ENCODE measurements at places on chromosomes 4 and X.

DNA sequence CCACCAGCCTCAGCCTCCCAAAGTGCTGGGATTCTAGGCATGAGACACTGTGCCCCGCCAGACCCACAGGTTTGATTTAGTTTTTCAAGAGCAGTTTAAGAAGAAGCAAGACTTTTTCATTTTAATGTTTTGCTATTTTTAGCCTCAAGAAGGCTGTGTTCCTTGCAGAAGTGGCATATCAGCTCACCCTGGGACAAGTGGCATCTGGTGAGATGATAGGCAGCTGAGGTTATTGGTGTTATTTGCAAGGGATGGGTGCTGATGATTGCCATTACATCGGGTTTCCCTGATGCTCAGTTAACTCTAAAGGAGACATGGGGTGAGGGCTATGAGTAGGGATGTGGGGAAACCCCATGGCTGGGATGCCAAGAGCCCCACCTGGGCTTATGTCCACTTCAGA lies 120.4 kb downstream of the MXRA5 start:
- DNase-seq = no peak

- DNase-seq = no peak
These were observed at the start of gene ODAPH for GRCh38 chr4:75555294-75556164. TSS of gene ODAPH (plus strand) at chr4:75556066. CDS start at chr4:75556083, 17 bp downstream.

DNA sequence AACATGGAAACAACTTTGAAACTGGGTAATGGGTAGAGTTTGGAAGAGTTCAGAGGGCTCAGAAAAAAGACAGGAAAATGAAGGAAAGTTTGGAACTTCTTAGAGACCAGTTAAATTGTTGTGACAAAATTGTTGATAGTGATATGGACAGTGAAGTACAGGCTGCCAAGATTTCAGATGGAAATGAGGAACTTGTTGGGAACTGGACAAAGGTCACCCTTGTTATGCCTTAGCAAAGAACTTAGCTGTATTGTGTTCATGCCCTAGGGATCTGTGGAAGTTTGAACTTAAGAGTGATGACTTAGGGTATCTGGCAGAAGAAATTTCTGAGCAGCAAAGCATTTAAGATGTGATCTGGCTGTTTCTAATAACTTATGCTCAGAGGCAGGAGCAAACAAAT lies 5.1 kb upstream of the ARL13A start:
- no peak for DNase-seq

DNA sequence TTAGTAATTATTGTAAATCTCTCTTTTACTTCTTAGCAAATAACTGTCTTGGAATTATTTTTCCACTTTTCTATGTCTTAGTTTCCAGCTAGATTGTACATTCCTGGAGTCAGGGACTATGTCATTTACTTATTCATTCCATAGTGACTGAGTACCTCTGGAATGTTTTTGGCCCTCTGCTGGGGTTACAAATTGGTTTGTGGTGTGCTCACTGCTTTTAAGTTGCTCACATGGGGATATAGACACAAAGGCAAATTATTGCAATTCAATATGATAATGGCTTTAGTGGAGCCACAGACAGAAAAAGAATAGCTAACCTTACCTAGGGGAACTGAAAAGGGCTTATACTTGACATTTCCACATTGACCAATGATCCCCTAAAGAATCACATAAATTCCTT lies 63.7 kb upstream of the PDGFRA start:
- DNase-seq = no peak

DNA sequence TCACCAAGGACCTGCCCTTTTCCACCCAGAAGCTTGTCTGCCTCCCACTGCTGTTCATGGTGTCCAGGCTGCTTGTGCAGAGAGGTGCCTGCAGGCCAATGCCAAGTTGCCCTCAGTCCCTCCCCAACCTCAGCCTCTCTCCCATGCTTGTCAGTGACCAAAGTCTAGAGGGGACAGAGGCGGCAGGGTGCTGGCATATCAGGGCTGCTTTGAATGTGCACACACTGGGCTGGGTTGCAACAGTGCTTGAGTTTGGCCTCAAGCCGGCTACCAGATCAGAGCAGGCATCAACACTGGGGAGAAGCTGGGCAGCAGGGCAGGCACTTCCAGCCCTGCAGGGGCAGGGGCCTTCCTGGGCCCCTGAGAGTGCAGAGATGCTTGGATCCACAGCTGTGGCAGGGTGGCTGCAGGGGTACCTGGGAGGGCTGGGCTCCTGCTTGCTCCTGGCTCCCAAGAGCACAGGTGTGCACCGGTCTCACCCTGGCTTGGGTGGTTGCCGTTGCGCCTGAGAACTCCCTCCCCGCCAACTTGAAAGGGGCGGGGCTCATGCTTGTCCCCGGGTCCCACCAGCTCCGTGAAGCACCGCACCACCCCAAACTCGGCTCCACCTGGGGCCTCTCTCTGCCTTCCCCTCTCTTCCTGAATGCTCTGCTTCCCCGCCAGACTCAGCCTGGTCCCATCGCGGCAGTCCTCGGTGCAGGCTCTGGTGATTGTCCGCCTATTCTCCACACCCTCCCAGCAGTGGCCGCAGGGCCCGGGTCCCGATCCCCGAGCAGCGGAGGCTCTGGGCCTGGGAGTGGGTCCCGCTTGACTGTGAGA lies 1681.9 kb upstream of the ADGRL3 start:
- DNase-seq = no peak

DNA sequence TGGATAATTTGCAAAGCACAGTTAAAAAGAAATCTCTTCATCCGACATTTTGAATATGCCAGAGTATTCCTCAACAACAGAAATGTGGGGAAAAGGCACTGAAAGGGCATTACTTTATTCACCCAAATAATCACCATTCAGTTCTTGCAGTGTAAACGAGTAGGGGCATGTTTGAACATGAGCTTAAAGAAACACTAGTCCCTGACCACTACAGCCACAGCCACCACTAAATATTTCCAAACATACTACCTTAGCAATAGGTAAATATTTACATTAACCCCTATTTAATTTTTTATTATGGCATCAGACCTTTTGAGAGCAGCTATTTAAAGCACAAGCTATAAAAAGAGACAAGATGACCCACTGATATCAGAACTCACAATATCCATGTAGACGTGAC lies 27.6 kb downstream of the MCF2 start:
- DNase-seq = no peak

DNA sequence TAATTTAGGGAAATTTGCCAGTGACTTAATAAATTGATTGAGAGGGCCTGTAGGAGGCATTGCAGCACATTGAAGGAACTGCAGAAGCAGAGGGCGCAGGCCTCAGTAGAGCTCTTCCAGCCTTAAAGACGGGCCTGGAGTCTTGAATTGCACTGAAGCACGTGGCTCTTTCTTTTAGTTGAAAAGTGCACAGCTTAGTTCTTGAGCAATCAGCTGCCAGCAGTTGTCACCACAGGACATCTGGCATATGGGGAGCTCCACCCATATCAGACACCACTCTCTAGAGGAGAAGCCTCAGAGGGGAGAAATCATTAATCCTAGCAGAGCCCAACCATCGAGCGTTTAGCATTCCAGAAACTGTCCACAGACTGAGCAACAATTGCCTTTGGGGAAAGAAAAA lies 16.0 kb upstream of the FGF16 start:
- no peak for DNase-seq

- no peak for DNase-seq
These were observed 26.5 kb upstream of the JADE1 start for GRCh38 chr4:128782875-128783614.

DNA sequence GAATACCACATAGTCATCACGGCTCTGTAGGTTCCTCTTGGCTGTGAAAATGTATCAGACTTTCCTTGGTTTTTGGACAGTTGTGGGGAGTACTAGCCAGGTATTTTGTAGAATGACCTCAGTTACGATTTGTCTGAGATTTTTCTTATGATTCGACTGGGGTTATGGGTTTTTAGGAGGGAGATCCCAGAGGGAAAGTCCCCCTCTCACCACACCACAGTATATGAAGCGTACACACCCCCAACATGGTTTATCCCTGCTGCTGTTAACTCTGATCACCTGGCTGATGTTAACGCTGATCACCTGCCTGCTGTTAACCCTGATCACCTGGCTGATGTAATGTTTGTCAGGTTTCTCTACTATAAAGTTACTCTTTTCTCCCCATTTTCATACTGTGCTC lies 72.6 kb downstream of the ANAPC4 start:
- no peak for DNase-seq

DNA sequence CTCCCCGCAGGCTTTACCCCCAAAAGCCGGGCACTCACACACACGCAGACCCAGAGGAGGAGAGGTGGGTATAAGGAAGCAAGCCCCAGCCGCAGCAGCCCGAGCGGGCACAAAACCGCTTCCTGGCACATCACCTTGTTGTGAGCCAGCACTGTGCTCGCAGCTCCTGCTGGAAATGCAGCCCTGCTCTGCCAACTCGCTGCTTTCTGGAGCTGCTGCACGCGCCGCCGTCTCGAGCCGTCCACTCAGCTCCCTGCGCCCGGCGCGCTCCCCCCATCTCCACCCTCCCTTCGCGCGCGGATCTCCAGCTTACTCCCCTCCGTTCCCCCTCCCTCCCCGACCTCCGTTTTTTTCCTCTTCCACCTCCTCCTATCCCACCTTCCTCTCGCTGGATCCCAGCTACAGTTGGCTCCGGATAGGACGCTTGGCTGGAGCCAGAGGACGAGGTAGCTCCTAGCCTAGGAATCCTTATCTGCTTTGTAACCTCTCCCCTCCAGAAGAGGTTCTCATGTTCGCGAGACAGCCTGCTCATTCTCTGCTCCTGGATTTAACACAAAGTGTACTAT lies at the start of gene SPOCK3:
Gene SPOCK3 (minus strand): TSS at position 179 of the 566 bp plus-strand sequence.
- DNase-seq = peak; percentile 33

GRCh38 chr4:15894393-15894792 lies 44.1 kb downstream of the FGFBP1 start:
- no peak for DNase-seq

DNA sequence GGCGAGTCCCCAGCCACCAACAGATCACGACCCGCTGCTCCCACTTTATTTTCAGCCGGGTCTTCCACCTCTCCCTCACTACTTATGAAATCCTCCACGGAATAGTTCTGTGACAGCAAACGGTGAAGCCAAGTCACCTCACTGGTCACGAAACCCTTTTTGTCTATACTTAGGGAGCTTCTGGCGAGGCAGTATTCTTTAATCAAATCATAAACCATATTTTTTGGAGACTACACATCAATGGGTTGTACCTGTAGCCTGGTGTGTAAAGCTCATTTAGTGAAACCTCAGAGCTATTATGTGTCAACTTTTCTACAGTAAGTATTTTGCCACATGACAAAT lies 809 bp upstream of the H2AZ1 start:
- no peak for DNase-seq
